ENCODE measurements at places on chromosomes 16 and 17. TPM values are rescaled to one million over a fixed set of nuclear protein-coding genes. Genes with fewer than 3 reads are reported as not detected.

GRCh38 chr16:85631802-85632393 is 18.8 kb downstream of the GSE1 start:
- no peak for DNase-seq

- DNase-seq, result no peak
Measured at GRCh38 chr16:18060351-18060750, 276.2 kb downstream of the NPIPA8 start.

GRCh38 chr16:14522671-14523070 is 107.4 kb downstream of the PARN start:
- DNase-seq, result no peak

DNA sequence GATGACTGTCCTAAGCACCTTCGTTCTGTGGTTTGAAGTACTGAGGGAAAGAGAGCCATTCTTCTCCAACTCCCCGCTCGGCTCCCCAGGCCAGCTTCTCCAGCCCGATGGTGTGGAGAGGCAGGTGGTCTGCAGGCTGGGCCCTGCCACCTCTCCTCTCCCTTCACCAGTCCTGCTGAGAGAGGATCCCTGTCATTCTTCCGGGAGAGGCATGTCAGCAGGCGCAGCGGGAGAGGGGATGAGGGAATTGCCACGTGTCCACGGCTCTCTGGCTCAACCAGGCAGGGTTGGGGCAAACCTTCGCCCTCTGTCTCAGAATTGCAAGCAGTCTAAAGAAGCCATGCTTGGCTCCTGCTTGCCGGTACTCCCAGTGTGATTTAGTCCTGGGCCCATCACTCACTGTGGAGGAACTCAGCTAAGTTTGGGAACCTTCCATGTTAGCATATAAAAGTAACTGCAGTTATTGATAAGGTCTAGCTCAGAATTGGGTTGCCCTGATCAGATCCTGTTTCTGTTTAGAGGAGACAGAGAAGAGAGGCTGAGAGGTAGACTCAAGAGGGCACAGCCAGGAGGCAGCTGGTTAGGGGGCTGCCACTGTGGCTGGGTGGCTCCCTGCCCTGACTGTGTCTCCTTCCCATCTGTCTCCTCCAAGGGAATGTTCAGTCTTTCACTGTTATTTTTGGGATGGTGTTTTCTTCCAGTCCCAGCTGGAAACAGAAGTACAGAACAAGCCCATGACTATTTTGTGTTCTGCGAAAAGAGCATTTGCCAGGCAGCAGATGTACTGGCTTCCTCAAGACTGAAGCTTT is 17.4 kb downstream of the HS3ST3B1 start:
- DNase-seq, result no peak

DNA sequence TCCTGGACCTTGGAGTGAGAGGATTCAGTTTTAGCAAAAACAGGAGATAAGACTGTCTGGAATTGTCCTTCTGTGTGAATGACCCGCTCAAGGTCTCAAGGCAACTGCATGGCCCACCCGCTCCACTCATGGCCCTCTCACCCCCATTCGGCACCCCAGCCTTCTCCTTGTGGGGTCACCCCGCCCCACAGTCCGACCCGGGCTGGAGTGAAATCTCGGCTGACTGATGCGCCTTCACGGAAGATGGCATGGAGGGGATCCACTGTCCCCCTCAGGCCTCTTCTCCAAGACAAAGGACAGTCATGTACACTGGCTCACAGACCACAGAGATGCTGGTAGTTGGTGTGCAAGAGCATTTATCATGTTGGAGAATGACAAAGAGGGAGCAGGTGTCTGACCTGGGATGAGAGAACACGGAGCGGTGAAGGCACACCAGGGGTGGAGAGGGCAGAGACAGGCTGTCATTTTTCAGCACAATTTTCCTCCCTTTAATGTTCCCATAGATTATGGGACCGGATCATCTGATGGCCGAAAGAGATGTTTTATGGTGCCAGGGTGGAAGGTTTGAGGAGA is 391.9 kb upstream of the TNRC6C start:
- no peak for DNase-seq

- DNase-seq, result peak; percentile 88
Measured at GRCh38 chr16:72501739-72502593, 330.0 kb upstream of the PMFBP1 start.

GRCh38 chr16:54934481-54935265 is 4.0 kb downstream of the IRX5 start:
- peak; percentile 10 for DNase-seq

DNA sequence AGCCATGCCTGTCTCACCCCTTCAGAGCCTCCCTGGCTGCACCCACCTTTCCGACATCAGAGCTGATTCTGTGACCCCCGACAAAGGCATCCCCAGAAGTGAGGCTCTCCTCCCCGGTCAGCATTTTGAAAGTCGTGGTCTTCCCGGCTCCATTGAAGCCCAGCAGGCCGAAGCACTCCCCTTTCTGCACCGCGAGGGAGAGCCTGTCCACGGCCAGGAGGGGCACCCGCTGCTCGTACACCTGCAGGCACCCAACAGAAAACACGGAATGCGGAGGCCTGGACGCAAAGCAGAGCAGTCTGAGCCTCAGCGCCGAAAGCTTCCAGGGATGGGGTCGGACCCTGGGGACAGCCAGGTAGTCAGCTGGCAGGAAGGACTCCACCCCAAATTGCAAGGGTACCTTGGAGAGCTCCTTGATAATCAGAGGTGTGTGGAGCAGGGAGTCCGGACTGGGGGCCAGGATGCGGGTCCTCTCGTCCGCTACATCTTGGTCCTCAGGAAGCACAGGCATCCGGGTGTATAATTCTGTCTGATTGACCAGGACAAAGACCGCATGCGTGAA is 13.1 kb upstream of the RNPS1 start:
- no peak for DNase-seq

- peak; percentile 74 for DNase-seq
Measured at GRCh38 chr17:81254955-81255717, 16.0 kb downstream of the NDUFAF8 start.

DNA sequence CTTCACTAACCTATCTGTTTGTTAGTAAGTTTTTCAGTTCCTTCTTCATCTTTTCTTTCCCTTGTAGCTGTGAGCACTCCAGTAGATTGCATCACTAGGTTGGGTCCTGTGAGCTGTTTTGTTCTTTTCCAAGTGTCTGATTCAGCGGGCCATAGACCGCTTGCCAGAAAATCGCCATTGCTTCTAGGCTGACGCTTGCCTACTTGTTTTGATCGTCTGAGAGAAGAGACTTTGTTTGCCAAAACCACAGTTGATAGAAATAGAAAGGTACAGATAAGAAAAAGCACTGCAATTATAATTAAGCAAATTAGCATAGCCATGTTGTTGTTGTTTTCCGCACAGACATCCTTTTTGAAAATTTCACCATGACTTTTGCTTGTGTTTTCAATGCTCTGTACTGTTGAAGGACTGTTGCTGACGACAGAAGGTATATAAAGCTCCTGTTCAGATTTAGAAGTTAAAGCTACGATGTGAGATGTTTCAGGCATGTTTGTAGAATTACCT is 3.1 kb downstream of the EVI2A start:
- peak; percentile 95 for DNase-seq

DNA sequence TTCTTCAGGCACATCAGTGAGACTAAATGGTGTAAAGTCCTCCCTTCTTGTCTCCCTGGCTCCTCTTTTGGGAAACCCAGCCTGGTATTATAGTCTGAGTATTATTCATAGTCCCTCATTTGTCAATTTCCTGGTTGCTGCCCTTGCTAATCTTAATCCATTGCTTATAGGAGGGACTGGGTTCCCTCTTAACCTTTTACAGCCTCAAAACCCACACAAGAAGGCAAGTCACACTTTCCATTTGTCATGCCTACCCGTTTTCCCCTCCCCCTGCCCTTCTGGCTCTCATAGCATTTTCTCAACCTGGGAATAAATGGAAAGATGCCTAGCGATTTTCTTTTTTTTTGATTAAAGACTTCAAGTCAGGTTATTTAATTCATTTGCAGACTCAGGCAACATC is 124.8 kb downstream of the MAP2K6 start:
- DNase-seq, result no peak

The SLFN14 gene
- total RNA-seq, result not detected

The MYCBPAP gene
- 1.7 TPM for total RNA-seq

The KRT34 gene
- total RNA-seq, result 0.45 TPM

The KRTAP4-6 gene
- total RNA-seq, result not detected

All from fibroblast of the aortic adventitia (primary cell).